ENCODE measurements at places on chromosomes 1 and 21. TPM values are rescaled to one million over a fixed set of nuclear protein-coding genes. Genes with fewer than 3 reads are reported as not detected.
A peak's percentile ranks its signal among the peaks of the same experiment; 100 is the strongest.

LCE2C gene
- polyA plus RNA-seq = not detected

ANKRD34A gene
- 1.9 TPM for polyA plus RNA-seq

ATAD3C gene
- 0.53 TPM for polyA plus RNA-seq

LORICRIN gene
- not detected for polyA plus RNA-seq

SLC1A7 gene
- polyA plus RNA-seq = 0.19 TPM

CFHR1 gene
- polyA plus RNA-seq = not detected

- DNase-seq = no peak
These were observed 10.6 kb upstream of the OR2T33 start for GRCh38 chr1:248288391-248288790.

DNA sequence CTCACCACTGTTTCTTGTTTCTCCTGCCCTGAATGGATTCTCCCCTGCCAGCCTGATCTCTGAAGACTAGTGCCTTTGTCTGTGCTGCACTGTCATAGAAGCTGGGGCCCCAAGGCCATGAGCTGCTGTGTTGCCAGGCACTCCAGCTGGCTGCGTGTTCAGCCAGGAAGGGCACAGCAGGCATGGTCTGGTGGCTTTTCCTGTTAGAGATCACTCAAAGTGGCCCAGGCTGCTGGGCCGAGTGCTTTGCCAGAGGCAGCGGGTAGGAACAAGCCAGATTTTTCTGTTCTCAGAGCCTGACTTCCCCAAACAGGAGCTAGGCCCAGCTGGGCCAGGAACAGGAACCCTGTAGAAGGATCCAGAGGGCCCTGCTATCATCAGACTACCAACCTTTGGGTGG is 5.2 kb downstream of the ADPRS start:
- no peak for DNase-seq

DNA sequence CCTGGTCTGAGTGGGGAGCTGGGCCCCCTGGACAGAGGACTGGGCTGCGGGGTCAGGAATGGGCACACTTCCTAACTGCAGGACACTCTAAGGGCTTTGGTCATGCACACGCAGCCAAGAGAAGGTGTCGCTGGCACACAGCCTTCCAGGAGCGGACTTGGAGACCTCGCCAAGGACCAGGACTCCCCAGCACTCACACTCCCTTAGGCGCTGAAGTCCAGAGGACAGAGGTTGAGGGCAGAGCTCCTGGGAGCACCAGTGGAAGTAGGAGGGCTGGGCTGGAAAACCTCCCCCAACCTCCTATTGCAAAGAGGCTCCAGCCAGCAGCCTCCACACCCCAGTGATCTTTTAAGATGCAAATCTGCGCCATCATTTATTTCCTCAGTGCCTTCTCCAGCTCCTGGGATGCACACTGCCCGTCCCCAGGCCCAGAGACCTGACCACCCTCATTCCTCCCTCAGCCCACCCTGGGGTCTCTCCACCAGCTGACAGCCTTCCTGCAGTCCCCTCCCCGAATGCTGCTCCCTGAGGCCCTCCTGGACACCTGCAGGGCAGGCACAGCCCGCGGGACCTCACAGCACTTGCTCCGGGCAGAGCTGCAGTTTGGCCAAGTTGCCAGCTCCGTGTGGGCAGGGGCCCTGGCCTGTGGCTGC is 3.0 kb downstream of the TSPEAR start:
- DNase-seq = no peak

GRCh38 chr1:186575348-186575747 is 104.9 kb downstream of the PTGS2 start:
- no peak for DNase-seq

- DNase-seq = no peak
These were observed 105.0 kb upstream of the JUN start for GRCh38 chr1:58888833-58889232.

- DNase-seq = no peak
These were observed 93.9 kb downstream of the C1orf21 start for GRCh38 chr1:184480736-184481135.

- no peak for DNase-seq
These were observed 156.2 kb downstream of the TNFSF18 start for GRCh38 chr1:172894349-172895049.

DNA sequence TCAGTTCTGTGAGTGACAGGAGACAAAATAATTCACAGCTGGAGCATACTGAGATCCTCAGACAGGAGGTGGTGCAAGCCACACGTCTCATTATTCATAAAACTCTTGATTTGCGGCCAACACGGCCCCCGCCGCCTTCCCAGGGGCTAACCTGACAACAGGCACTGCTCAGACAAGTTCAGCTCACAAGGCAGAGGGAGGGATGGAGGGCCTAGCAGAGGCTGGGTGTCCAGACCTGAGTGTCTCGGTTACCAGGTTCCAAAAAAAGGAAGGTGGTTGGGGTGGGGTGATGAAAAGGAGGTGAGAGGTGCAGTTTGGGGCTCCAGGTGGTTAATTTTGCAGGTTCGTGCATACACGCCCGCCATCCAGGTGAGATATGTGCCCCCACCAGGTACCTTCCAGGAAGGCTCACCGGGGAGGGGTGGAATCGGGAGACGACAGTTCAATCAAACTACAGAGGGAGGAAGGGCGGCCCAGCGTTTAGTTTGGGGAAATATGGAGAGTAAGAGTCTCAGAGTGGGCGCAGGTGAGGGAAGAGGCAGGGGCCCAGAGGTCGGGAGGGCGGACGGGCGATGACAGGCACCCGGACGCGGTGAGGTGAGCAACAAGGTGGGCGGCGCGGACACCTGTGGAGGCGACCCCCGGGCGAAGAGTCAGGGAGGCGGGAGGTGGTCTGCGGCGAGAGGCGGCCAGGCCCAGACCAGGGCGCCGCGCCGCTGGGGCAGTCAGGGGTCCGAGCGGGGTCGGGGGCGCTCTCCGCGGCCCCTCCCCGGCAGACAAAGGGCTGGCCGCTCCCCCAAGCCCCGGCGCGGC is 629 bp downstream of the CTNNBIP1 start:
- peak; percentile 51 for DNase-seq

DNA sequence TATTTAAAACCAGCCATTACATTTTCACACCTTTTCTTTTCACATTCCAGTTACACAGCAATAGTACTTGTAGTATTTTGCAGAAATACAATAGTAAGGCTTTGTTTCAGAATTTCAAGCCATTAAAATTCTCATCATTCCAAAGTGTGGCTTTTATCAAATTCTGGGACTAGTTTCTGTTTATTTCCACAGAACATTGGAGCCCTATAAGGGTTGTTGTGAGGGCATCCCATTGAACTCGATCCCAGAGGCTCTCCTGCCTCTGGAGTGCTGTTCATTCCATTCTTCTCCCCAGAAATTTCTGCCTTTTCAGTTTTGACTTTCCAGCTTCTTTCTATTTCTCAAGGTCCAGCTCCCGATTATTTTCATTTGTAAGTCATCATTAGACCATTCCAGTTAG is 645.5 kb downstream of the ADGRL2 start:
- no peak for DNase-seq

DNA sequence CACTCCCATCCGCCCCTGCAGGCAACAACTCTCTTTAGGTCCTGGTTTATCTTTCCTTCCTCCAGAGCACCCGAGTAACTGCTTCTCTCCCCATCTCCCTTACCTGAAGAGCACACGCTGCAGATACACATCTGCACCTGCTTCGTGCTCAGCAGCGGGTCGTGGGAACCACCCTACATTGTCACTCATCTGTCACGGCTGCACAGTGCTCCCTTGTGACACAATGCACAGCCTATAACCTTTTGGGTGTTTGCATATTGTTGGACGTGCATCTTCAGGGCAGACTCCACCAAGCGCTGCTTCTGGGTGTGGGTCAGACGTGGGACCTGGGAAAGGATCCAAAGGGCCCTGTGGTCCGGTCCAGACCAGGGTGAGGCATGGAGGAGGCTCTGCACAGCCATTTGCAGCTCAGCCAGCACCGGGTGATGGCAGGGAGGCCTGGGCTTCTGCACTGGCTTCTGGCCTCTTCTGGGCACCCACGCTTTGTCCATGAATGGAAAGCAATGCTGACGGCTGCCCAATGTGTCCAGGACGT is 42.5 kb downstream of the WDR4 start:
- DNase-seq = no peak

- no peak for DNase-seq
These were observed 37.2 kb downstream of the RRP1 start for GRCh38 chr21:43826623-43826974.

DNA sequence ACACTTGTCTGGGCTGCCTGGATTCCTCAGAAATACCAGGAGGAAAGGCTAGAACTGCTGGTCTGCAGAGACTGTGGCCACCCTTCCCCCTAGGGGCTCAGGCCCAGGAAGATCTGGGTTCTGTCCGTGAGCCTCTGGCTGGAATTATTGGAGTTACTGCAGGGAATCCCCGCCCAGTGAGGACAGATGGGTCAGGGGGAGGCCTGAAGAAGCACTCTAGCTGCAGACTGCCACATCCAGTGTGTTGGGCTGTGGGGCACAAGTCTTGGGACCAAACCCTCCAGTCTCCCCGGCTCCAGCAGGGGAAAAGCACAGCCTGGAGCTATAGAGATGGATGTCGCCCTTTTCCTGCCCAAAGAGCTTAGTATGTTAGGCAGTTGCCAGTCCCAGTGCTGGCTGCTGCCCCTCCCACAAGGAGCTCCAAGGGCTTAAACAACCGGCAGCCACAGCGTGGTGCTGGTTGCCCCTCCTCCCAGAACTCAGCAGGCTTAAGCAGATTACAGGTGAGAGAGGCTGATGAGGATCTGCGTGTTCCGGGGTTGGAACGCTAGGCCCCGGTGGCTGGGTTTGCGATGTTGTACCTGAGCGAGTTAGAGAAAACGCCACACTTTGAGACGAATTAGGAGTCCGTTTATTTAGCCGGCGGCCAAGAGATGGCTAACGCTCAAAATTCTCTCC is 255.5 kb upstream of the LRRC7 start:
- DNase-seq = no peak

DNA sequence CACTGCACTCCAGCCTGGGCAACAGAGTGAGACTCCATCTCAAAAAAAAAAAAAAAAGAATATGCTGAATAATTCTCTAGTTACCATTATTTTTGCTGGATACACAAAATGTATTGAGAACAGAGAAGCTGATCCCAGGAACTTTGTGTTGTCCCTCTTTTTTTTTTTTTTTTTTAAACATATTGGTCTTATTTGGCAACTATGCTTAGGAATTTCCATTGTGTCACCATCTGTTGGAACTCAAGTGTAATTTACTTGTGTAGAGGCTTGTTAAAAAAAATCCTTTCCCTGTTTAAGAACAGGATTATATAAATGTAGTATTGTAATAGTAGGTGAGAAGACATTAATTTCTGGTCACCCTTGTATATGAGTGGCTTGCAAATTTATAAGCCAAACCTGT is 28.6 kb downstream of the CAMSAP2 start:
- DNase-seq = no peak

DNA sequence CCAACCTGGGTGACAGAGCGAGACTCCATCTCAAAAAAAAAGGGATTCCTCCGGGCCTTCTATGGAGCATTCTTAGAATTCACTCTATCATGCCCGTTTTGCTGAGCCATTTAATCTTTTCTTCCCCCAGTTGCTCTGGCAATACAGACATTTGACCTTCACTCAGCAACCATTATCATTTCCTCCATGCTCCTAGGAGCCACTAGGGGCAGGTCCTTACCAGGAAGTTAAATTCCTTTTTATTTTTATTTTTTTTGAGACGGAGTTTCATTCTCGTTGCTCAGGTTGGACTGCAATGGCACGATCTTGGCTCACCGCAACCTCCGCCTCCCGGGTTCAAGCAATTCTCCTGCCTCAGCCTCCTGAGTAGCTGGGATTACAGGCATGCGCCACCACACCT is 9.7 kb upstream of the CGN start:
- no peak for DNase-seq

- no peak for DNase-seq
These were observed 88.9 kb upstream of the HAO2 start for GRCh38 chr1:119279456-119280381.
